ENCODE measurements at places on chromosomes 16 and 17.

GRCh38 chr16:52191531-52192134 lies 355.3 kb downstream of the TOX3 start:
- DNase-seq = peak; percentile 84

GRCh38 chr17:41338961-41339485 lies 11.6 kb downstream of the KRT33A start:
- DNase-seq = peak; percentile 78

DNA sequence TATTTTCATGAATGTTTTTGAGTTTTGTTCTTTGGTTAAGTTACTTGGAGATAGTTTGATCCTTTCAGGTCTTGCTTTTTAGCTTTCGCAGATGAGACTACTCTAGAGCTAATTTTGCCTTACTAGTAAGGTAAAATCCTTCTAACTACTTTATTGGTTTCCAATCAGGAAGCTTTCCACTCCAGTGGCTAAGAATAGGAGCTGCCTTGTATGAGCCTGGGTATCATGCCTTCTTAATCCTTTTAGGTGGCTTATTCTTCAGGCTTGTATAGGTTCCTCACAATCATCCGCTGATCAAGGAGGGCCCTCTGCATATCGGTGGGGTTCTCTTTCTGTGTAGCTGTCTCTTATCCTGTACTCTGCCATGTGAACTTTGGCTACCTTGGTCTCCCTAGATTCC lies 53.7 kb downstream of the MAP2K4 start:
- no peak for DNase-seq

DNA sequence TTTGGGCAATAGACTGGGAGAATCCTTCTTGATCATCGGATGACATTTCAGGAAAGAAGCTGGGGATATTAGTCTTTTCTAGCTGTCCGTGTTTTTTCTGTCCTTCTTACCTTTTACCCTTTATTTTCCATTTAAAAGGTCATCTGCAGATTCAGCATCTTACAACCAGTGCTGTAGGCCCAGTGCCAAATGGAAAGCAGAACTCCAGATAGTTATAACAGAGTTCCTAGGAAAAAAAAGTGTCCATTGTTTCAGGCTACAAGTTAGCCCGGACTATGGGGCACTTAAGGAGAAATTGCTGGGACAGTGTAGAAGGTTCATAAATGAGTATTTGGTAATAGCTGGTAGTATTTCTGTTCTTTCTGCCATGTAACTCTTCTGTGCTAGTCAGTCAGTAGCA lies 28.4 kb downstream of the LDHD start:
- no peak for DNase-seq

GRCh38 chr16:55912022-55912421 lies 36.8 kb upstream of the CES5A start:
- DNase-seq = no peak

- peak; percentile 96 for DNase-seq
Observed at GRCh38 chr16:66717776-66718175, 21.2 kb upstream of the CMTM4 start.

GRCh38 chr16:30600215-30600614 lies 10.0 kb downstream of the ZNF689 start:
- DNase-seq = no peak

DNA sequence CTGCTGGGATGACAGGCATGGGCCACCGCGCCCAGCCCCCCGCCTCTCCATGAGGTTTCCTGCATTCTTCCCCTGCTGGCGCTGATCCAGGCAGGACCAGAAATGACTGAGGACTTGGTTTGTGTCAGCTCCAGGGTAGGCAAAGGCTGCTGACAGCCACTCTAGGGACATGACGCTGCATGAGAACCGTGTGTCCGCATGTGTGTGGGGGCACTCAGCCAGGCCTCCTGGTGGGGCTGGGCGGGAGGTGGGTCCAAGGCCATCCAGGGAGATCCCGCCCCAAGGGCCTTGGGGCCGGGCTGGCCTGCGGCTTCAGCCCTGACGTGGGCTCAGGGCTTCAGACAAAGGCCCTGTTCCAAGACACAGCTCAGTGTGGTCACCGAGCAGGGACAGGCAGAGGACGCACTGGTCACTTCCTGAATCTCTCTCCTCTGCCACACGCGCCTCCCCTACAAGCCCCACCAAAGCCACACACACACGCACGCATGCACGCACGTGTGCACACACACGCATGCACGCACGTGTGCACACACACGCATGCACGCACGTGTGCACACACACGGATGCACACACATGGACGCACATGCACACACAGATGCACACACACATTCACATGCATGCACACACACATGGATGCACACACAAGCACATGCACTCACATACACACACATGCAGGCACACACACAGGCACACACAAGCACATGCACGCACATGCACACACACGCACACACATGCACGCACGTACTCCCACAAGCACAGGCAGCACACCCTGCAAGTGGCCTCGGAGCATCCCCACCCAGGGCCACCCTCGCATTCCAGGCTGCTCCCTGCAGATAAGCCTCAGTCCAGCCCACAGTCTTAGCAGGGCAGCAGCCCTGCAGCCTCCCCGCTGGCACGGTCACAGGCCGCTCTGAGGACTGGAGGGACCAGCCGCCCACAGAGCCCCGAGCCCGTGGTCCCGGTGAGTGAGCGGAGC lies 5.3 kb upstream of the TMEM204 start:
- no peak for DNase-seq

GRCh38 chr17:82548681-82549303 lies 29.3 kb downstream of the FOXK2 start:
- no peak for DNase-seq

- DNase-seq = no peak
Observed at GRCh38 chr16:496097-496886, 31.2 kb upstream of the CAPN15 start.

DNA sequence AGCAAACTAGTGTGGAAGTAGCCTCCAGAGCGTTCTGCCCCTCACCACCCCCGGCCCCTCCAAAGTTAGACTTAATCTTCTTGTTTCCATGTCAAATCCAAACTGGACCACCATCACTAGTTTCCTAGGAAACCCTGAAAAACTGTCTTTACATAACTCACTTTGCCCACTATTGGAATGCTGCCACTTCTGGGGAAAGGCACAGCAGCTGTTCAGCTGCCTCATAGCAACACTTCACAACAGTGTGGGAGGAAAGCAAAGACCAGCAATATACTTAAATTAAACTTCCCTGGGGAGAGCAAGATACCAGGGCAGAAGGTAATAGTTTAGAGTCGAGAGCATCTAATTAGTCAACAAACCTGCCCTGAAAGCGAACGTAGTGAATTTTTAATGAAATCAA lies 452.2 kb downstream of the KCNJ2 start:
- no peak for DNase-seq

DNA sequence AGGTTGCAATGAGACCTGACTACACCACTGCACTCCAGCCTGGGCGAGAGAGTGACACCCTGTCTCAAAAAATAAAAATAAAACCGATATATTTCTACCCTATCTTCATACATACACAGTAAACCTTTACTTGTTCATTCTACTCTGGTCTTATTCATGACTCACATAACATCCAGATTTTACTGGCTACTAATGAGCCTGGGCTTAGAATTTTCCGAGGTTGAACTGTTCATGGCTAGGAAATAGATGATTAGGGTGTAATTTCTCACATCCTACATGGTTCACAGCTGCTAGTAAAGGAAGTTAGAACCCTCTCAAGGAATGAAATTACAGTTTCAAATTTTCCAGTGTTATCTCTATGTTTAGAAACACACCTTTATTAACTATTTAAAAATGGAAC lies 14.7 kb downstream of the GSPT1 start:
- no peak for DNase-seq

DNA sequence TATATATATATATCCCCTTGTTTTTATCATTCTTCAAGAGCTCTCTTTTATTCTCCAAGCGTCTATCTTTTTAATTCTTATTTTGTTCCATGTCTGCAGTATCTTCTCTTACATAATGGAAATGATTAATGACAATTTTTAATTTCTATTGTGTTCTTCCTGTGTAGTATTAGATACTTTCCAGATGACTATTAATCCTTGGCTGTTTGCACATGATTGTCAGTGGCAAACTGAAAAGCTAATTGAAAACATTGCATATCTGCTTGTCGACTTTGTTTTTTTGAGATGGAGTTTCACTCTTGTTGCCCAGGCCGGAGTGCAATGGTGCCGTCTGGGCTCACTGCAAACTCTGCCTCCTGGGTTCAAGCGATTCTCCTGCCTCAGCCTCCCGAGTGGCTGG lies 124.7 kb downstream of the BCAS3 start:
- no peak for DNase-seq

DNA sequence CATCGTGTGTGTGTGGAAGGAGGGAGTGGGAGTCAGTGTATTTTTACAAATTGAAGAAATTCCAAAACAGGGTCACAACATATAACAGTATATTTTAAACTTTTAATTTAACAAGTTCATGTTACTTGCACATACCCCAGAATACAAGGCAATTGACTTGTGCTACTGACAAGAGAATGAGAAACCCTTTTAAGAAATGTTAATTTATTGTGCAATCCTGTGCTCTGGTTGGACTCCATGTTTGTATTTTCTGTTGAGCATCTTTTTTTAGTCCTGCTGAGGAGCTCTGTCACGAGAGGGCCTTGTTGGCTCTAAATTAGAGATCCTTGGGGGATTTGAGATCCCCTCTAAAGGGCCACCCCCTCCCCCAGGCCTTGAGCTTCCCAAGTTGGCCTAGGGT lies 1.1 kb upstream of the EMP2 start:
- no peak for DNase-seq

DNA sequence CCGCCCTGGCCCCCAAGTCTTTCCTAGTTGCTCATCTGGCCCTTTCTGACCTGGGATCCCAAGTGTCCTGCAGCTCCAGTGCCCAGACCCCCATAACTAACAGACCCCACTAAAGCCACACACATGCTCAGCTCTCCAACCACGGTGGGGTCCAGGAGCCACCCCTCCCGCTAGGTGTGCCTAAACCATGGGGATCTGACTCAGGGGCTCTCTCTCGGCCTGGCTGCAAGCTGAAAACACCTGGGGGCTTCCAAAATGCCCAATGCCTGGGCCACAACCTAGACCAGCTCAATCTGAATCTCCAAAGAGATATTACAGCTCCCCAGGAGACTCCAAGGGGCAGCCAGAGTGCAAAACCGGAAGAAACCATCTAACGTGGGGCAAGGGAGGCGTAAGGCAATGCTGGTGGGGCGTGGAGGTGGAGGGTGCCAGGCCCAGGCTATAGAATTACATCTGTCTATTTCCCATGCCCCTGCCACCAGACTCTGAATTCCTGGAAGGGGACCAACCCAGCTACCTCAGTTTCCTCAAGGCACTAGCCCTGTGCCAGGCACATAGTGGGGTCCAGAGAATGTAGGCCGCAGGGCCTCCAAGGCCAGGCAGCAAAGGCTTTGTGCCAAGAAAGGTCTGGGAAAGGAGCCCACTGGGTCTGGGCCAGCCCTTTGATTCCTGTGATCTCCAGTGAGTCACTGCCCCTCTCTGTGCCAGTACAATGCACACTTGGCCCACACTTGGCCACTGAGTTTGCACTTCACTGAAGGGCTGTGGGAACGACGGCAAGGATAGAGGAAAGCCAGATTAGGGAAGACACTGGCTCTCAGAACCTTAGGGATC lies 3.3 kb downstream of the CD2BP2 start:
- no peak for DNase-seq

- DNase-seq = no peak
Observed at GRCh38 chr16:11423315-11424117, 78.3 kb downstream of the RMI2 start.

DNA sequence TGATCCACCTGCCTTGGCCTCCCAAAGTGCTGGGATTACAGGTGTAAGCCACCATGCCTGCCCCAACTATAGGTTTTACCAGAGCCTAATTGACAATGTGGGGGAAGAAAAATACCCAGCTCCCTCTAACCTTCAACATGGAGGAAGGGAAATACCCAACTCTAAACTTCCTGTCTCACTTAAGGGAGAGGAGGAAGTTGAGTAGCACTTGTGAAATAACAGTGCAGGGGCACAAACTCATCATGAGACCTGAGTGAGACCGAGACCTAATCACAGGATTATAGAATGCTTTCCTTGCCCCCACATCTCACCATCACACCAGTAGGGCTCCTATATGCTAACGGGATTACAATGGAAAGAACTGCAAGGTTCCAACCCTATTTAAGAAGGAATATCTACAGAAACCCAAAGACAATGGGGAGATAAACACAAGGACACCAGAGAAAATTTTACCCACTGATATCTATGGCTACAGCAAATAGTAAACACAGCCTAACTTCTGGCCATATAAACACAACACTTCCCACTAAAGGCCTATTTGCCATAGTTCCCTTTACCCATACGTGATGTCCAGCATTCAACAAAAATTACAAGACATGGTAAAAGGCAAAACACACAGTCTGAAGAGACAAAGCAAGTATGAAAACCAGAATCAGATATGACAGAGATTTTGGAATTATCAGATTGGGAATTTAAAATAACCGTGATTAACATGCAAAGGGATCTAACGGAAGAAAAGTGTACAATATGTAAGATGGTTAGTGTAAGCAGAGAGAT lies 26.9 kb downstream of the OR3A1 start:
- no peak for DNase-seq

GRCh38 chr16:72637306-72637705 lies 410.6 kb downstream of the ZFHX3 start:
- no peak for DNase-seq

DNA sequence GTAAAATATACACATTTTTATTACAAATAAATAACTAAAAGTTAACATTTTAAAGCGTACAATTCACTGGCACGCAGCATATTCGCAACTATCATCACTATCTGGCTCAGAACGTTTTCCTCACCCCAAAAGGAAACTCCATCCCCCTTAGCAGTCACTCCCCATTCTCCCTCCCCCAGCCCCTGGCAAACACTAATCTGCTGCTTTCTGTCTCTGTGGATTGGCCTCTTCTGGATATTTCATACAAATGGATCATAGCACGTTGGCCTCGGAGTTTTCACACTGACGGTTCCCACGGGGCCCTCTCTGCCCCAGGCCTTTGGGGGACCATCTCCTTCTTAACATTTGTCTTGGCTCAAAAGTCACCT lies 64.6 kb downstream of the RTN4RL1 start:
- DNase-seq = no peak

DNA sequence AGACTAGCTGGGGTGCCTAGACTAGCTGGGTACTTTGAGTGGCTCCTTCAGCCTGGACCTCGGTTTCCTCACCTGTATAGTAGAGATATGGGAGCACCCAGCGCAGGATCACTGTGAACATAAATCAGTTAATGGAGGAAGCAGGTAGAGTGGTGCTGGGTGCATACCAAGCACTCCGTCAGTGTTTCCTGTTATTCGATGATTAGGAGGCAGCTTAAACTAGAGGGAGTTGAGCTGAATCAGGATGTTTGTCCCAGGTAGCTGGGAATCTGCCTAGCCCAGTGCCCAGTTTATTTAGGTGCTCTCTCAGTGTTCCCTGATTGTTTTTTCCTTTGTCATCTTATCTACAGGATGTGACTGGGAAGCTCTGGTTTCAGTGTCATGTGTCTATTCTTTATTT lies 8.4 kb upstream of the TMEM235 start:
- DNase-seq = no peak

- DNase-seq = no peak
Observed at GRCh38 chr17:75411328-75412067, 6.0 kb upstream of the GRB2 start.

- no peak for DNase-seq
Observed at GRCh38 chr16:47646914-47647313, 185.8 kb downstream of the PHKB start.
